ENCODE measurements at places on chromosomes 16 and 17.

DNA sequence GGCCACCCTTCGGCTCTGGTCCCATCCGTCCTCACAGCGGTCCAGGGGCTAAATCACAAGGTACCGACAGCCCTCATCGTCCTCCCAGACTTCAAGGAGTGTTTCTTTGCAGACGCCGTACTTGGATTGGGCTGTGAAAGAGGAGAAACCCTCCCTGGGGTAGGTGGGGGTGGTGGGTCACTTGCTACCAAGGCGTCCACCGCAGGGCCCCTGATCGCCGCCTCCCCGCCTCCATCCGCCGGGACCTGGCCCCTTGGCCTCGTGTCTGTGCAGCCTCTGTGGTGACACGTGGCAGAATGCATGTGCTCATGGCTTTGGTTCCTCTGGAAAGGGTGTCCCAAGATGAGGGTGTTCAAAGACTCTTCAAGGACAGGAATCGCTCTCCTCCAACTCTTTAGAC is 151.4 kb downstream of the BANP start:
- DNase-seq, result no peak

DNA sequence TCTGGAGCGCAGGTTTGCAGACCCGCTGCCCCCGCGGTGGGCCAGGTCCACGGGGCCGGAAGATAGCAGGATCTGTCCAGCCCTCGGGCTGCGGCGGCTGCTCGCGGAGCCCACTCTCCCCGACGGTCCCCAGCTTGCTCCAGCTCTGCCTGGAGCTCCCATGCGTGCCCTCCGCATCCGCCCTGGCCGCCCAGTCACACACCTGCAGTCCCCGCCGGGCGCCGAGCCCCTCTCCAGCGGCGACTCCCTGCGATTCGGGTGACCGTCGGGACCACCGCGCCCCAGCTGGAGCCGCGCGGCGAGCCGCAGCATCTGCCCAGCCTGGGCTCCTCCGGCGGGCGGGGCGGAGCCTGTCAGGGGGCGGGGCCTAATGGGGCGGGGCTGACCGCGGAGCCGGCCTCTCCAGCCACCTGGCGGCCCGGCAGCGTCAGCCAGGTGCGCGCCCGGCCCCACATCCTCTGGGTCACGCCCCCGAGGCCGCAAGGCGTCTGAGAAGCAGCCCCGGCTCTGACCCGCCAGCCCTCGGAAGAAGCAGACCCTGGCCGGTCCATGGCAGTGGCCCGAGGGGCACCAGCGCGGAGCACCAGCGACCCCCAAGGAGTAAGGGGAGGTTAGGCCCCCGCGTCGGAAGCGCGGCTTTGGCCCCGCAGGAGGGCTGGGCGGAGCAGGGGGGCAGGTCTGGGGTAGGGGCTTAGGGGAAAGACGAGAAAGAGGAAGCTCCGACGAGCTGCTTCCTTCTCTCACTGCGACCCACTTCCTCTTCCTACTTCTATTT is at the start of gene PIK3R5:
TSS of gene PIK3R5 (minus strand) at position 314 of the 775 bp plus-strand sequence. CDS start 54,213 bp downstream, outside the sequence.
- DNase-seq, result peak; percentile 78

- DNase-seq, result peak; percentile 96
Observed at GRCh38 chr17:81871387-81872230, 472 bp upstream of the ARHGDIA start.

- DNase-seq, result peak; percentile 50
Observed at GRCh38 chr16:87241137-87241771, 75.9 kb downstream of the C16orf95 start.

- no peak for DNase-seq
Observed at GRCh38 chr16:65313936-65314626, 192.2 kb upstream of the CDH11 start.

GRCh38 chr17:79164913-79165695 is 90.5 kb downstream of the ENGASE start:
- DNase-seq, result no peak

DNA sequence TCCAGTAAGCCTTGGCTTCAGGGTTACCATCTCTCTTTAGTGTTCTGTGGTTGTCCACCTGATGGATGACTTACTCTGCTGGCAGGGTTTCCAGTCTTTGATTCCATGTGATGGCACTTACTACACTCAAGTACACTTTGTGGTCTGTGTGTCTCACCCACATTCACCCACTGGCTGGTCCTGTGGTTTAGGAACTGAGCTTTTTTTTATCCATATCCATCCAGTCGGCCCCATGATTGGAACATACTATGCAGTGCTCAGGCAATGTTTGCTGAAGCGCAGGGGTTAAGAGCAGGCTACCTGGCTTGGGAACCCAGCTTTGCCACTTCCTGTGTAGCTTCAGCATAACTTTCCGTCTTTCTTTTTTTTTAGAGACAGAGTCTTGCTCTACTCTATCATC is 2.8 kb upstream of the FUS start:
- DNase-seq, result no peak

- no peak for DNase-seq
Observed at GRCh38 chr17:15971098-15971678, 26.3 kb downstream of the ADORA2B start.

DNA sequence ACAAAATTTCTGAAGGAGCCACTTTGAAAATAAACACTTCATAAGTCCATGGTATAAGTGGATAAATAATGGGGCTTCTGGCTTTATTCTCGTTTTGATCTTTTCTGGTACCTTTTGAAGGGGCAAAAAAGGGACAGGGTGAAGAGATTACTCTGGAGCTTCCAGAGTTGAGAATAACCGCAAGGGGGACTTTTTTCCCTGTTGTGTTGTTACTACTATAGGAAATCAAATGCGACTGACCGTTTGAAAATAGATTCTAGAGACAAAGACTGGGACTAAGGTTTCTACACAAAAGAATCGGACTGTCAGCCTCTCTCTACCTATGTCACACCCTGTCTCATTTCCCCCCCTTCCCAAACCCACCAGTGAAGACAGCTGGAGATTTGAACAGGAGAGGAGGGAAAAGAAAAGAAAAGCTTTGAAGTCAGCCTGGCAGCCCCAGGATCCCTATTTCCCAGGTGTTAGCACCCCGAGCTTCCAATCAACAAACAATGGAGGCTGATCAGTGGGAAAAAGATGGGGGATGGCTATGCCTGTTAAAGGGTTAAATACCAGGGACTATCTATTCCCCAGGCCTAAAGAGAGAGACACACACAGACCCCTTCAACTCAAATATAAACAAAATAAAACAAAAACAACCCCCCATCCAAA is 8.4 kb downstream of the HOXB4 start:
- no peak for DNase-seq

DNA sequence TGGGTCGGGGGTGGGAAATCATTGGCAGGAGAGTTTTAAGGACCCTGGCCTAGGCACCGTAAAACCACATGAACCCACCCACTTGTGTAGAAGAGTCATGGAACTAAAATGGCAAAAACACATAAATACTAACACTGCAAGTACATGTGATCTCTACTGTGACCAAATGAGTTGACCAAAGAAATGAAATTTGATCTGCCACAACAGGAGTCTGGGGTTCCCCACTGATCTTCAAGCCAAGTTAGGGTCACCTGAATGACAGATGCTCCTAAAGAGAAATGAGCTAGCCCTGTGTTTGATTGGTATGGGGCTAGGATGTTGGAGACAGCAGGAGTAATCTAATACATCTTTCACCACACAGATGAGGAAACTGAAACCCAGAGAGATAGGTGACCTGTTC is 21.5 kb upstream of the SKAP1 start:
- no peak for DNase-seq

GRCh38 chr17:9266031-9266680 is 244.8 kb downstream of the NTN1 start:
- no peak for DNase-seq

DNA sequence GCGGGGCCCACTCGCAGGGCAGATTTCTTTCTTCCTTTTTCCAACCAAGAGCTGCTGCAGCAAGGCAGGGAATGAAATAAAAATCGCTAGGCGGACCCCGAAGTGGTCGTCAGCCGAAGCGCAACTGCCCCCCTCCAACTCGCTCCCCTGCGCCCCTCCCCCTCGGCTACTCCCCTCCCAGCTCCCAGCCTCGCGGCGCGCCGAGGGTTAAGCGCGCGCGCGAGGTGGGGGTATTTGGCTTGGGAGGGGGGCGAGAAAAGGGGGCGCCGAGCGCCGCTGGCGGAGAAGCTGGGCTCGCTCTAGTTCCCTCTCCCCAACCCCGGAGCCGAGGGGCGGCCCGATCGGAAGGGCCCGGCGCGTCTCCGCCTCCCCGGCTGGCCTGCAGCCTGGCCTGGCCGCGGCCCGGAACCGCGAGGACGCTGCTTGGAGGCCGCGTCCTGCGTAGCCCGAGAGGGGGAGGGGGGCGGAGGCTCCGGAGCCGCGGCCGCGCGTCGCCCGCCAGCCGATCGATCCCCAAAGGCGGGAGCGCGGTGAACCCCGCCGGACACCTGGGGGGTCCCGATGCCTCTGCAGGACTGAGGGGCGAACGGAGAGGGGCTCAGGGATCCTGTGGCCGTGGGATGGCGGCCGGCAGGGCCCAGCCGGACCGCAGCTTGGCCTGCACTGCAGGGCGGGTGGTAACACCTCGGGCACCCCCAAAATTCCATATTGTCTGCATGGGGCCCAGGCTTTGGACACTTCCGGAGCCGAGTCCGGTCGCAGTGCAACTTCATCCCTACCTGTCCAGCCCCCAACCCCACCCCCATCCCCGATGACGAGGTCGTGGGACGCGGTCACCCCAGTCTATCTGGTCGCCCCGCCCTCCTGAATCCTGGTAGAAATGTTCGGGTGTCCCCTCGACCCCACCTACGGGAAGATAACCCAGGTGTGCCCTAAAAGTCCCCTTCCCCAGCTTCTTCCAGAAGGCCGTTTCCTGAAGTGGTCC is 4.9 kb upstream of the CBX4 start:
- DNase-seq, result peak; percentile 53

- DNase-seq, result peak; percentile 74
Observed at GRCh38 chr16:84084570-84085270, 32.0 kb downstream of the MBTPS1 start.

- no peak for DNase-seq
Observed at GRCh38 chr16:27231692-27232060, 28.4 kb downstream of the KDM8 start.

DNA sequence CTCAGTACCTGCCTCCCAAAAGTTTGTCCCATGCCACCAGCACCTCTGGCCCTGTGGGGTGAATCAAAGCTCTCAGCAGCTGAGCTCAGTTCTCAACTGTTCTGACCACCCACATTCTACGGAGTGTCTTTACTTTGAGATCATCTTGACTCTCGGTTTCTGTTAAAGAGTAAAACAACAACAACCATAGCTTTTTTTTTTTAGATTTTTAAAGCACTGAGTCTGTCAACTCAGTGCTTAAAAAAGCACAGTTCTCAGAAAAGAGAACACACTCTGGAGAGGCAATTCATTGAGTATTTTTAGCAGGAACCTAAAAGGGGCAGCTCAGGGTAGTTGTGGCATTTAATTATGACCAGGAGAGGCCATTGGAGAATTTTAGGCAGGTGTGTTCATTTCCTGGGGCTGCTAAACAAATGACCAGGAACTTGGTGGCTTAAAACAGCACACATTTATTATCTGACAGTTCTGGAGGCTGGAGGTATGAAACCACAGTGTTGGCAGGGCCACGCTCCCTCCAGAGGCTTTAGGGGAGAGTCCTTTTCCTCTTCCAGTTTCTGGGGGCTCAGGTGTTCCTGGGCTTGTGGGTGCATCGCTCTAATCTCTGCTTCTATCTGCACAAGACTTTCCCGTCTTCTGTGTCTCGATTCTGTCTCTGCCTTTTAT is 6.7 kb upstream of the WFIKKN2 start:
- DNase-seq, result no peak

GRCh38 chr16:27402964-27403600 is 1.1 kb downstream of the IL21R start:
- DNase-seq, result no peak

- no peak for DNase-seq
Observed at GRCh38 chr17:74758848-74759168, 10.4 kb downstream of the NHERF1 start.

- no peak for DNase-seq
Observed at GRCh38 chr16:4381072-4381934, 9.7 kb downstream of the VASN start.

DNA sequence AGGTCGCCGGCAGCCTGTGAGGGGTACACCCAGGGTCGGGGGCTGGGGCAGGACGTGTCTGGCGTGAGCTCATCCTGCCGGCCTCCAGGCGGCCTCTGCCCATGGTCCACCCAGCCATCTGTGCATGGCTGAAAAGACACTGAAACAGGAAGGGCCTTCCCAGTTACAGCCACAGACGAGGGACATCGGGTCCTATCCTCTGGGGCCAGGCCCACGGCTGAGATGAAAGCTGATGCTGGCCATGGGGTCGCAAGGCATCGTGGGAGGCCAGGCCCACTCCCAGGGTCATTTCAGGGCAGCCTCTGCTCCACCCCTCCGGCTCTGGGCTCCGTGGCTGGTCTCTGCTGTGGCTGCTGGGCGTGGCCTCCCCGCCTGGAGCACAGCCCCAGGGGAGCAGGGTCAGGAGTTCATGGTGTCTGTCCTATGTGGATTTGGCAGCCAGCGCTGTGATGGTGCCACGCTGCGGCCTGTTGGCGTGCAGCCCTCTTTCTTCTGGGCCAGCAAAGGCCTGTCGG is 16.6 kb upstream of the ATP6V0C start:
- DNase-seq, result no peak

DNA sequence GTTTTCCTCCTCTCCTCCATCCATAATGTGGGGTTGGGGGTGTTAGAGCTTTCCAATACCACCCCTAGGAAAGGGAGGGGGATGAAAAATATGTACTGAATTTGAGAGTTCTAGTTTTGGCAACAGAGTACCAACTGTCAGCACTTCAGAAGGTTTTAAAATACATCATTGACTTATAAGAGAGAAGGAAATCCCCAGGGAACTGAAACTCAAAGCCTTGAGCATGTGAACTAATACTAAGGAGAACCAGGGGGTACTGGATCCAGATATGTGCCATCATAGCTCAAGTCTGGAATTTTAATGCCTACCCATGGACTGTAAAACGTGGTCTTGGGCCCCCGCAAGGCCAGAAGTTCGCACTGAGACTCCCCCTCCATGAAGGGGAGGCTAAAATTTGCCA is 15.8 kb downstream of the CACNG5 start:
- no peak for DNase-seq

GRCh38 chr17:40130352-40131042 is 8.7 kb downstream of the MSL1 start:
- no peak for DNase-seq

- no peak for DNase-seq
Observed at GRCh38 chr17:57862694-57863667, 13.1 kb upstream of the MRPS23 start.

DNA sequence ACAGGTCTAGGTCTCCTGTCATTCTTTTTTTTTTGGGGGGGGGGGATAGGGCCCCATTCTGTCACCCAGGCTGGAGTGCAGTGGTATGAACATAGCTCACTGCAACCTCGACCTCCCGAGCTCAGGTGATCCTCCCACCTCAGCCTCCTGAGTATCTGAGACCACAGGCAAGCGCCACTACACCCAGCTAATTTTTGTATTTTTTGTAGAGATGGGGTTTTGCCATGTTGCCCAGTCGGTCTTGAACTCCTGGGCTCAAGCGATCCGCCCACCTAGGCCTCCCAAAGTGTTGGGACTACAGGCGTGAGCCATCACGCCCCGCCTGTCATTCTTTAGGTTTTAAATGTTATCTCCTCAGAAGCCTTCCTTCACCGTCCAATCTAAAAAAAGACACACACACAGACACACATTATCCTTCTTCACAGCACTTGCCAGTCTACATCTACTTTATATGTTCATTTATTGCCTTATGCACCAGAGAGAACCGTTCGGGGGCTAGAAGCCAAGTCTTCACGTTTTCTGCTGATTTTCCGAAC is 694 bp downstream of the MRPL27 start:
- no peak for DNase-seq

- DNase-seq, result peak; percentile 81
Observed at GRCh38 chr17:38922538-38923297, 2.7 kb upstream of the LASP1NB start.
